ENCODE measurements at places on chromosomes 7 and 10.

DNA sequence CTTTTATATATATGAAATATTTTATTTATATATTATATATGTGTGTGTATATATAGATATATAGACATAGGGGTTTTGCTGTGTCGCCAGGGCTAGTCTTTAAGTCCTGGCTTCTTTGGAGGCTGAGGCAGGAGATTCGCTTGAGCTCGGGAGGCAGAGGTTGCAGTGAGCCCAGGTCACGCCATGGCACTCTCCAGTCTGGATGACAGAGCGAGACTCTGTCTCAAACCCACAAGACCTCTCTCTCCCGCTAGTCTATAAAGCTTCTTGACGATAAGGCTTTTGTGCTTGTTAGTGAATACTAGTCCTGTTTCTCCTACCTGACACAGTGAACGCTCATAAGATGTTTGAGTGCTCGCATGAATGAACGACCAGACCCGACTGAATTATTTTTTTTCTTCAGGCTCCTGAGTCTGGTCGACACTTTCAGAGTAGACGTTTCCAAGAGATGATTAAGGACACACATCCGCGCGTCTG is 577 bp upstream of the DDX21 start:
- no peak for DNase-seq

- no peak for DNase-seq
These were observed 14.0 kb downstream of the TECPR1 start for GRCh38 chr7:98238076-98238475.

GRCh38 chr10:106189292-106189691 is 975.2 kb downstream of the SORCS1 start:
- peak; percentile 5 for DNase-seq

DNA sequence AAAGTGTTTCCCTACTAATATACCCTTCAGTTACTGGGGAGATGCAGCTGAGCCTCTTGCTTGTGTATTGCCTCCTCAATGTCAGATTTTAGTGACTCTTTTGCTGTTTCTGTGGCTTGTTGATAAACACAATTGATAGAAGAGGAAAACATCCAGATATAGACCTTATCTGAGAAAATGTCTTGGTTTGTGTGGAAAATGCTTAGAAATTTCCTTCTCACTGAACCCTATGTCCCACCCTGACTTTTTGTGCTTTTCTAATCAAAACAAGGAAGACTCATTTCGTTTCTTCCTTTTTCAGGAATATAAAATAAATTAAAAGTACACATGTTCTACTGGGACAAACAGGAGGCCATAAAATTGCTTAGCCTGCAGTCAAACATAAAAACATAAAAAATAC is 257.5 kb downstream of the PHF14 start:
- no peak for DNase-seq

GRCh38 chr10:113875212-113875611 is 20.8 kb downstream of the NHLRC2 start:
- DNase-seq, result no peak

Data from NCI-H2171 (cell line).